ENCODE measurements at places on chromosomes 4 and X.

DNA sequence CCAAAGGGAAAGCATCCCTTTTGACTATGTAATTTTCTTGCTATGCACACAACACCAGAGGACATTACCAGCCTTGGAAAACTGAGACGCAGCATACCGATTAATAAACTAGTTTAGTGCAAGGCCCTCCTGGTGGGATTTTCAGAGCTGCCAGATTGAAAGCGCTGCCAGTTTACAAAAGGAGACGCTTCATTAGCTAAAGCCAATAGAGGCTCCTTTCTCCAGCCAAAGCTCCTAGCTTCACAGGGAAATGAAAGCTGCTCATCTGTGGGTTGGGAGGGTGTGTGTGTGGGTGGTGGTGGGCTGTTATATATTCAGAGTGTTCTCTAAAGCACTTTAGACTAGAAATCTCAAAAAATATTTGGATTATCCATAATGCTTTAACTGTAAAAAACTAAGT is 32.4 kb downstream of the SPANXN4 start:
- DNase-seq: no peak

DNA sequence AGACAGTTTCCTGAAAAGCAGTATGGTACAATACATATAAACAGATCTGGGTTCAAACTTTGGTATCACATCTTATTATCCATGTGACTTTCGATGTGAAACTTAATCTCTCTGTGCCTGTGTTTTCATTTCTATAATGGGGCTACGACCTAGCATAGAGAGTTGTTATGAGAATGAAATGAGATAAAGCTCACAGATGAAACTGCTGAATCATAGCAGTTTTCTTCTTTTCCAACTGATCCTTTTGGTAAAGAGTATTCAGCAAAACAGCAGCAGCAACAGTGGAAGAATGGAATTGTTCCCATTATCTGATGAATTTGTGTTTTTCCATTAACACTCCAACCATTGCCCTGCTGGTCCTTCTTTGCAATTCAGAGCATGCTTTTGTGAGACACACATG is 16.3 kb downstream of the AMBN start:
- DNase-seq: no peak

- no peak for DNase-seq
These were observed 671.1 kb downstream of the FAT4 start for GRCh38 chr4:125985856-125986255.

GRCh38 chrX:31603411-31604120 is 531.7 kb upstream of the FTHL17 start:
- DNase-seq: no peak

GRCh38 chr4:52038103-52038912 is at the start of gene SGCB:
Gene SGCB, minus strand, starts transcription at chr4:52038299. Its CDS starts 40 bp downstream, at chr4:52038259.
- DNase-seq: peak; percentile 61

DNA sequence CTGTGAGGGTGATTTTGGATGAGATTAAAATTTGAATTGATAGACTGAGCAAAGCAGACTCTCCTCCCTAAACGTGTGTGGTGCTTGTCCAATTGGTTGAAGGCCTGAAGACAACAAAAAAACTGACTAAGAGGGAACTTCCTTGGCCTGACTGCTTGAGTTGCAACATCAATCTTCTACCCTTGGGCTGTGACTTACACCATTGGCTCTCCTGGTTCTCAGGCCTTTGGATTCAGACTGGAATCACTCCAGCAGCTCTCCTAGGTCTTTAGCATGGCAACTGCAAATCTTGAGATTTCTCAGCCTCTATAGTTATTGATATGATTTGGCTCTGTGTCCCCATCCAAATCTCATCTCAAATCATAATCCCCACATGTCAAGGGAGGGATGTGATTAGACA is 49.7 kb upstream of the IGFBP7 start:
- no peak for DNase-seq

GRCh38 chr4:183831026-183831446 is 74.1 kb upstream of the STOX2 start:
- no peak for DNase-seq

DNA sequence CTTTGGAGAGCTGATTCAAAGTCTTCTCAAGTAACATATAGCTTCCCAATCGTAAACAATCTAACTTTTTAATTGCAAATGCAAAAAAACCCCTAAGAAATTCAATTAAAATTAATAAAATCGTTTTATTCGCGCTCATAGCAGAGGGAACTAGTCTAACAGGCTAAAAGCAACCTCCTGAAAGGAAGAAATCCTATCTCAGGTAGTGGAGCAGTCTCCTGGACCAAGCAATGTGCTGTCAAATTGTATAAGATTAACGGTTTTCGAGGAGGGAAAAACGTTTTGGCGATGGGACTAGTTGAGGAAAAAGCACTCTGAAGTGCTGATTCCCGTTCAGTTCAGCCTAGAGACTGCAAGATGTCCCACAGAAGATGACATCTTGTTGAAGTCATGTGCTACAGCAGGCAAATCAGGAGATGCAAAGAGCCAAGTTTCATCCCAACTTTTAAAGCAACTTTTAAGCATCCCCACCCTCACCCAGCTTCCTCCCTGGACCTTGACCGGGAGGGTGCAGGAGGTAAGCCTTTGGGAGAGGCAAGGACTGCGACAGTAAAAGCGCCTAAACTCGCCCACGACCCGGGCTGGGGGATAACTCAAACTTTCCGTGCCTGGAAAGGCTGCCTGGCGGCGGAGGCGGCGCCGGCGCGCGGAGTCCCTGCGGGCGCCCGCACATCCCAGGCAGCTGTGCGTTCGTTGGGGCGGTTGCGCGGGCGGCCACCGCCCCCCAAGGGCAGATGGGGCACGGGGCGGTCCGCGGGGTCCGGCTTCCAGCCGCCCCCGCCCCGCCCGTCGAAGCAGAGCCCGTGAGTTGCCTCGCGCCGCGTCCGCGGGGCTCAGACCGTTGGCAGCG is 784 bp downstream of the MAP7D3 start:
- DNase-seq: peak; percentile 28

- no peak for DNase-seq
These were observed 24.1 kb upstream of the AREG start for GRCh38 chr4:74420863-74421262.

- no peak for DNase-seq
These were observed 77.1 kb upstream of the C4orf54 start for GRCh38 chr4:99734583-99735322.

GRCh38 chr4:176769514-176769913 is 23.2 kb downstream of the VEGFC start:
- no peak for DNase-seq

- no peak for DNase-seq
These were observed 382.6 kb downstream of the CENPC start for GRCh38 chr4:67162690-67163089.

DNA sequence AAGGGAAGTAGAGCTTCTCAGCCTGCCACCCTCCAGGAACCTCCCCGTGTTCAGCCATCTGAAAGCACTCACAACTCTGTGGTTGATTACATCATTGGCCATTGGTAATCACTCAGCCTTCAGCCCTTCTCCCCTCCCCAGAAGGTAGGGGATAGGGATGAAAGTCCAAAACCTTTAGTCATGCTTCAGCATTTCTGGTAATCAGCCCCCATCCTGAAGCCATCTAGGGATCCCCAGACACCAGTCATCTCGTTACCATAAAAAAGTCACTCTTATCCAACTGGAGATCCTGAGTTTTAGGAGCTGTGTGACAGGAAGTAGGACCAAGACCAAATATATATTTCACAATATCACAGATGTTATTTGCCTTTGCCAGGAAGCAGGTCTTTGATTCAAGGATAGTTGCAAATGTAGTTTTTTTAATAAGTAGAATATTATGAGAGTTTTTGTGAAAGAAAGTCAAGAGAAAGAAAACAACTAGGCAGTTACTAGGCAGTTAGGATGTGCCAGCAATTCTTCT is 364.6 kb upstream of the NOCT start:
- no peak for DNase-seq

GRCh38 chr4:3744901-3745300 is 21.3 kb upstream of the ADRA2C start:
- no peak for DNase-seq

DNA sequence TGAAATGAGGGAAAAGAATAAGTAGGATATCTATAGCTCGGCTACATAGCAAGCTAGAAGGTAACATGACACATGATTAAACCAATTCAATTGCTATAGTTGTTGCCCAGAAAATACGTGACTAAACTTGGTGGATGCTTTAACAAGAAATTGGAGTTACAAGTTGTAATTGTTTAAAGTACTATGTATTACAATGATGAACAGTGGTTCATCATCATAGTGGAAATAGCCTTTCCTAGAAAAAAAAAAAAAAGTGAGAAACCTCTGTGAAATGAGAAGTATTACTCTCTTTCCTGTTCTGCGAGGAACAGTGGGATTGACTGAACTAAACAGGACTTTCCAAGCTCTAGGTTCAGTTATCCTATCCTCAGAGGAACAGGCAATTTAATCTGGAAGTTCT is 209.7 kb upstream of the KLF3 start:
- no peak for DNase-seq

DNA sequence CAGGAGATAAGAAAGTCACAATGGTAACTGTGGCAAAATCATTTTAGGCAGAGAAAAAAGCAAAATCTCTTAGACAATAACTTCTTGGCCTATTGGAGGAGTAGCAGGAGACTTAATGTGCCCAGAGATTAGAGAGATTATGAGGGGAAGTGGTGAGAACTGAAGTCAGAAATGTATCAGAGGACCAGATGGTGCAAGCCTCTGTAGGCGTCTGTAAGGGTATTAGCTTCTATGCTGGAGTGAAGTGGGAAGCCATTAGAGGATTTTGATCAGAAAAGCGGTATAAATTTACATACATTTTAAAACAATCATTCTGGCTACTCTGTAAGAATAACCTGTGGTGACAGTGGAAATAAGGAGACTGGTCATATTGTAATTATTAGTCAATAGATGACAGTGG is 236.7 kb downstream of the FAT4 start:
- no peak for DNase-seq

DNA sequence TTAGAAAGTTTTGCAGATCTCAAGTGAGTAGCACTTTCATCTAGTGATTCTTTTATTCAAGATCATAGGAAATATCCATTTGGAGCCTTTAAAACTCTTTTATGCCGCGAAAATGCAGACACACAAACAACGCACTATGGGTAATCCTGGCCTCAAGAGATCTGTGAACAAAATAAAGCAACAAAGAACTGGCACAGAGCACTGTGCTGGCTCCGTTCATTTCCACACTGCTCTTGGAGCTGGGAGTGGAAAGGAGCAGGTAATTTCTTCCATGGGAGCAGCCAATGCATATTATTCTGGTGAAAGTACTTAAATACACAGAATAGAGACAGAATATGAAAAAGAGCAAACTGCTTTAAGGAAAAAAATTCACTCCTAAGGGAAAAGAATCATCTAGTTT is 172.7 kb upstream of the FRG1 start:
- no peak for DNase-seq

- DNase-seq: no peak
These were observed 61.6 kb downstream of the STX18 start for GRCh38 chr4:4480205-4480604.

GRCh38 chr4:79623021-79623870 is 215.2 kb upstream of the GK2 start:
- DNase-seq: no peak

DNA sequence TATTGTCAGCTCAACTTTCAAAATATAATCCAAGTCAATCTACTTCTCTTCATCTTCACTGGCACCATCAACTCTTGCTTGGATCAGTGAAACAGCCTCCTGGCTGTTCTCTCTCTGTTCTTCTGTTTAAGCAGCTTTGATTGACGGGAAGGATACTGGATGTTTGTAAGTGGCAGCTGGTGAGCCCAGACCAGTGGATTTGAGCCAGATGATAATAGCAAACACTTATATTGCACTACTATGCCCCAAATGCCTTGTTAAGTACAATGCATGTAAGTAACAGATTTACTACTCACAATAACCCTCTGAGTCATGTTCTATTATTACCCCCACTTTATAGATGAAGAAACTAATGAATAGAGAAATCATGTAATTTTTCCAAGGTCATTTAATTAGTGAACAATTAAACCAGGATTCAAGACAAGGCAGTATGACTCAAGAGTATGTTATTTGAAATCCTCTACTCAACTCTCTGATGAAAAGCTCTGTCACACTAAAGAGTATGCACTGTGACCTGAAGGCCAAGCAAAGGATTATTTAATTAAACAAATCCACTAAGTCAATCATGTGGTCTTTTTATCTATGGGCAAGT is 44.8 kb downstream of the SPANXN3 start:
- DNase-seq: no peak

- no peak for DNase-seq
These were observed 12.3 kb downstream of the MID1 start for GRCh38 chrX:10608099-10608498.

GRCh38 chr4:10106421-10107039 is 10.1 kb downstream of the WDR1 start:
- DNase-seq: peak; percentile 63

DNA sequence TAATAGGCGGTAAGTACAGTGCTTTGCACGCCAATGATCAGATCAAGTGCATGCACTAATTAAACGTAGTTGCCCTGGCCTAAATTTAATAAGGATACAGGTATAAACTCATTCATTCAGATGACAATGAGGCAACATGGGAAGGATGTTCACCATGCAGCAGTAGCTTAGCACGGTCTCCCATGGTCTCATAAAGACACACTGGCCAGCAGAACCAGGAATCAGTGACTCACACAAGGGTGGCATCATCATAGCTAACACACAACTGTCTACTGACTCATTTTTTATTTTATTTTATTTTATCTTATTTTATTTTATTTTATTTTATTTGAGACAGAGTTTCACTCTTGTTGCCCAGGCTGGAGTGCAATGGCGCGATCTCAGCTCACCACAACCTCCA is 42.7 kb downstream of the TMEM156 start:
- no peak for DNase-seq

DNA sequence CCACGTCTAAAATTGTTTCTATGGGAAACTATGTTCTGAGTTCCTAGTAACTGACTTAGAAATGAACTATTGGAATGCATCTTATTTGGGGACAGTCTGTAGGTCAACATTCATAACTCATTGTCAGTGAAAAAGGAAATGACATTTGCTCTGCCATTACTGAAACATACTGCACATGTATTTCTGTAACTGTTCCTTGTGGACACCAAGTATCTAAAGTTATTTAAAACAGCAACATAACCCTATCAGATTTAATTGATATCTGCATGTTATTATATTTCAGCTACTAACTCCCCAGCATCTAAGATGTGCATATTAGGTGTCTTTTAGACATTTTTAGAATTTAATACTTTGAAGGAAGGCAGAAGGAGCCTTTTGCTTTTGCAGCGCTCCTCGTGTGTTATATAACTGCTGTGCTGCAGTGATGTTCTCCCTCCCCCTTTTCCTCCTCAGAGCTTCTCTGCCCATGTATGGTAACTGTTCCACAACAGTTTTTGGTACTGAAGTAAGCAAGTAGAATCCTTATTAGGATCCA is 37.2 kb upstream of the TMEM131L start:
- DNase-seq: no peak
